ENCODE measurements at places on chromosomes 2 and 18.

DNA sequence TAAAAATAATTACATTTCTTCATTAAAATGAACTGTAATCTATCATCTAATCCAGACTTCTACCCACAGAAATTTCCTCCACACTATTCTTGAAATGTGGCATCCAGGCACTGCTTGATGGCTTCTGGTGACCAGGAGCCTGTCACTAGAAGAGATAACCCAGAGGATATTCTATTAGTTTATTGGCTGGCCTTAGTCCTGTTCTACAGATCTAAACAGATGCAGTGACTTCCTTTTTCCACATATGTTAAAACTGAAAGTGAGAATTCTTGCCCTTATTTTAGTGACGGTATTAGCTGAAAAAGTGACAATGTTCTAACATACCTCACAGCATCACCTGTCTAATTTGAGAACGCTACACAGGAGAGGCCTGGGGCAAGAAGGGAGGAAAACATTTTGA lies 775.4 kb downstream of the TSN start:
- no peak overlapping the region for H3K27ac ChIP-seq
- no peaks in the 10 kb centered on the region for H3K4me1 ChIP-seq
- H3K4me3 ChIP-seq: no peak overlapping the region
- DNase-seq: no peak

DNA sequence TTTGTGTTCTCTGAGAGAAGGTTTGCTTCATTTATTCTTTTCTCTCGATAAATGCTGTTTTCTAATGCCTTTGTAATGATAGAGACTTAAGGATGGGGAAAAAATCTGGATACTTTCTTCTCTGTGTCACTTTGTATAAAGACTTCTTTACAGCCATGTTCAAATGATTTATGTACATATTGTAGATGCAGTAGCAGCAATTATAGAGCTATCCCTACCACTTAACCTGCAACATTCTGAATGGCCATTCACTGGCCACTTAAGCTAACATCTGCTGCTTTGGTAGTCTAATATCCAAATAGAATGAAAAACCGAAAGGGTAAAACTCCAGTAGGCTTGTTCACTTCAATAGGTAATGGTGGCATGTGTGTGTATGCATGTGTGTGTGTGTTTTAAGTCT lies 97.8 kb downstream of the CSRNP3 start:
- no peak overlapping the region for H3K4me3 ChIP-seq
- peaks cover 2% of the 10 kb centered on the region for H3K4me1 ChIP-seq
- H3K36me3 ChIP-seq: no peaks in the 10 kb centered on the region

DNA sequence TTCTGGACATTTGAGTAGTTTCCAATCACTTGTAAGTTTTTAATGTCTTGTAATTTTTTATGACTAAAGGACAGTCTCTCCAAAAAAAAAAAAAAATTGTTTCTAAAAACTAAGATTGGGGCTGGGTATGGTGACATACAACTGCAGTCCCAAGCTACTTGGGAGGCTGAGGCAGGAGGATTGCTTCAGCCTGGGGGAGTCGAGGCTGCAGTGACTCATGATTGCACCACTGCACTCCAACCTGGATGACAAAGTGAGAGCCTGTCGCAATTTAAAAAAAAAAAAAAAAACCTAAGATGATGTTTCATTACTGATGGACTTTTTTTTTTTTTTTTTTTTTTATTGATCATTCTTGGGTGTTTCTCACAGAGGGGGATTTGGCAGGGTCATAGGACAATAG lies 34.4 kb upstream of the PKDCC start:
- H3K27ac ChIP-seq: no peak overlapping the region
- H3K27me3 ChIP-seq: no peaks in the 10 kb centered on the region
- DNase-seq: no peak
- H3K36me3 ChIP-seq: no peaks in the 10 kb centered on the region
- no peaks in the 10 kb centered on the region for H3K4me1 ChIP-seq

DNA sequence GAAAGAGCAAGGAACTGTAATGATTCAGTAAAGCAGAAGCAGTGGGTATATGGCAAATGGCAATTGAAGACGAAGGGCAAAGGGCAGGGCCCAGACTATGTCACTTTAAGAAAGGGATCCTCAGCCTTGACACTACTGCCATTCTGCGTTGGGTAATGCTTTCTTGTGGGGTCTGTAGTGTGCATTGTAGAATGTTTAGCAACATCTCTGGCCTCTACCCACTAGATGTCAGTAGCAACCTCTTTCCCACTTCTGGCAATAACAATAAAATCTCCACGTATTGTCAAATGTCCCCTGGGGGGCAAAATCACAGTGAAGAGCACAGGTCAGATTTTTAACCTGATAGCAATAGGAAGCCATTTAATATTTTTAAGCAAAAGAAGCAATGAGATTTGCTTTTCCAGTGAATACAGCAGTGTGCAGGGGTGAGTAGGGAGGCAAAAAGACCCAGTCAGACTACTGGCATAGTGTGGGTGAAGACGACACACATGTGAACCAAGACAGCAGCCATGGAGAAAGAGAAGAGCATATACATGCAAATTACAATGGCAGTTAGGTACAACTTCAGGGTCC lies 209.5 kb downstream of the DYM start:
- H3K27me3 ChIP-seq: no peaks in the 10 kb centered on the region
- no peak overlapping the region for H3K4me3 ChIP-seq
- H3K36me3 ChIP-seq: no peaks in the 10 kb centered on the region
- H3K27ac ChIP-seq: no peak overlapping the region

GRCh38 chr2:3194828-3195227 lies 182.8 kb downstream of the EIPR1 start:
- H3K36me3 ChIP-seq: peaks cover 7% of the 10 kb centered on the region
- no peak overlapping the region for H3K27ac ChIP-seq
- no peak overlapping the region for H3K4me3 ChIP-seq
- no peak for DNase-seq
- H3K4me1 ChIP-seq: peaks cover 3% of the 10 kb centered on the region
- no peaks in the 10 kb centered on the region for H3K27me3 ChIP-seq
